ENCODE measurements at places on chromosomes 6 and 20.

GRCh38 chr6:80792151-80792550, 685.7 kb downstream of the BCKDHB start:
- DNase-seq: no peak

GRCh38 chr6:73182021-73182607, 43.2 kb downstream of the KHDC1L start:
- no peak for DNase-seq

- DNase-seq: no peak
Measured at GRCh38 chr20:64146301-64146935, 17.8 kb upstream of the MYT1 start.

- no peak for DNase-seq
Measured at GRCh38 chr6:10690651-10691445, 3.6 kb downstream of the C6orf52 start.

DNA sequence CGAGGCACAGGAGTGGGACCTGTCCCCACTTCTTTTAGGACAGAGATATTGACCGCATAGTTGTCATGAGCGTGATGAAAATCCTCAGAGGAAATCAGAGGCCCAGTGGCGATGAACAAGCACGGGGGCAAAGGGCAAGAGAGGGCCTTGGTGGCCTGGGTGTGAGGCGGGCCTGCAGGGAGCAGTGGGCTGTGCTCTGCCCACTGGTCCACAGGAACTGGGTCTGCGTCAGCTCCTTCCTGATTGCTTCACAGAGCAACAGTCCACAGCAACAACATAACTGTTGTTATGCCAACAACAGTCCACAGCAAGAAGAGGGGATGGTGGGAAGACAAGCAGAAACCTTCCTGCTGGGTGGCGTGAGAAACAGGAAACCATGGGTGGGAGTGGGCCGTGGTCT, 335.6 kb downstream of the ZFAND3 start:
- DNase-seq: no peak

GRCh38 chr20:48983423-48984400, 62.2 kb downstream of the ARFGEF2 start:
- no peak for DNase-seq

DNA sequence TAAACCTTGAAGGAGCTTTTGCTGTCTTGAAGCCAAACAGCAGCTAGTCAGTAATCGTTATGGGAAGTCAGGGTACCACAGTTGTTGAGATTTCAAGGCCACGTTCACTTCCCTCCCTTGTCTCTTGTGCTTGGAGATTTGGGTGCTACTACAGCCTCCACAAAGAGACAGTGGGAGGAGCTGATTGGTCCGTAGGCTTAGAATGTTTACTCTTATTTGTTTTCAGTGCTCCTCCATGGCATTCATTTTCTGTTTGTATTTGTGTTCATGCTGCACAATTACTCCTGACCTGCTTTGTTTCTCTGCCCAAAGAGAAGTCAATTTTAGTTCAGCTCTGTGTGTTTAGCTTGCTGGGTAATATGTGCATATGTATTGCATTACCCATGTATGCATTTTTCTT, 147.7 kb downstream of the PRL start:
- no peak for DNase-seq

- DNase-seq: no peak
Measured at GRCh38 chr6:55379471-55379870, 52.2 kb downstream of the GFRAL start.

GRCh38 chr20:4802527-4802926, 80.8 kb downstream of the PRND start:
- no peak for DNase-seq

GRCh38 chr6:147023581-147023980, 180.6 kb upstream of the STXBP5 start:
- no peak for DNase-seq

DNA sequence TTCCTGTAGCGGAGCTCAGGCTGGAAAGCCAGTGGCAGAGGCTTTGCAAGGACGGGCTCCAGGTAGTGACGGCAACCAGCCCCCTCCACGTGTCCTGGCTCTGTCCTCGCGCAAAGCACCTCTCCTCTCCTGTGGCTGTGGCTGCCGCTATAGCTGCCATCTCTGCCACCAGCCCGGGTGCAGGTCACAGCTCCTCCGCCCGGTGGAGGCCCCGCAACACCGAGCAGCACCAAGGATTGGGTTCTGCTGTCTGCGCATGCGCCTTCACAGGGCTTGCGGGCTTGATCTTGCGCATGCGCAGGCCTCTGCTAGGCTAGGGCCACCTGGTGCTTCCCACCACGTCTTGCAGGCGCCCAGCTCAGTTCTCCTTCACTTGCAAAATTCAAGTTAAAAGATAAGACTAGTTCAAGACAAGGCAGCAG, 625.4 kb downstream of the QKI start:
- DNase-seq: no peak

DNA sequence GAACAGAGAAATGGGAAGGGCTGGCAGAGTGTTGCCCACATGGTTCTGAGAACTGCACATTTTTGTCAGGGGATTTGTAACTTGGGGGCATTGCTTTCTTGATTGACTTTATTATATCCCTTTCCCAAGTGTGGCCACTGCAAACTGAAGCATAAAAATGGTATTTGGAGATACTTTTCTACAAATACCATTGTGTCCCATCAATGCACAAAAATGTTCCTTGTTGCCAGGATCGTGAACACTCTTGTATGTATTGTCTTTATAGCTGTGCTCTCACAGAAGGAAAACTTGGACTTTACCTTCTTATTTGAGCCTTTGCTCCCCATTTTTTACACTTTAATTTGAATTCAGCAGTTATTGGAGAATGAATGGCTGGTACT, 57.1 kb upstream of the C20orf144 start:
- DNase-seq: no peak

DNA sequence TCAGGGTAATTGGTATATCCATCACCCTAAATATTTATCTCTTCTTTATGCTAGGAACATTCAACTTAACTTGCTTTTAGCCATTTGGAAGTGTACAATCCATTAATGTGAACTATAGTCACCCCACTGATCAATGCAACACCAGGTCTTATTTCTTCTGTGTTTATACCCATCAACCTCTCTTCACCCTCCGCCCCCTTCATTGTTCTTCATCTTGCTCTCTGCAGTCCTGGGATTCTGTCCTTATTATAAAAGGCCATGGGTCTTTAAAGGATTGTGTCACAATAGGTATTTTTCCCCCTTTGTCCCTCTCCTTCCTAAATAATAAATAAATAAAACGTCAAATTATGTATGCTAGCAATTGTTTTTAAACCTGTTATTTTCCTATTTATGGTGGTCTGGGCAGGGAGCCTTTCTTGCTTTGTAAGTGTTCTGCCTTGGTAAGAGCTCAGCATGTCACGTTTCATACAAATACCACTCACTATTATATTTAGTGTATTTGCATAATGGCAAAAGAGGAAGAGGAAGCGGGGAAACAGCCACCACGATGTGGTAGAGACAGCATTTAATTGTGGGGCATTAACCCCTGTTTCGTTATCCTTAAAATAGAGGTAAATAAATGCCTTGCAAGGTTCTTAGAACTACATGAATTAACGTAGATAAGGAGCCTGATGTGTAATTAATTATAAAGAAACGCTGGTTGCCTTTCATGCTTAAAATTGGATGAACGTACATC, 1.9 kb downstream of the ABRACL start:
- no peak for DNase-seq
